Testis (tissue), 5 donors: ENCODE measurements at places on chromosomes 16 and 17. TPM values are rescaled to one million over a fixed set of nuclear protein-coding genes. Genes with fewer than 3 reads are reported as not detected.

GRCh38 chr16:1871974-1872635, at the start of gene MEIOB:
MEIOB (minus strand) TSS chr16:1872164; CDS start chr16:1868175, 3,989 bp downstream.
- peak; percentile 74 for DNase-seq

DNA sequence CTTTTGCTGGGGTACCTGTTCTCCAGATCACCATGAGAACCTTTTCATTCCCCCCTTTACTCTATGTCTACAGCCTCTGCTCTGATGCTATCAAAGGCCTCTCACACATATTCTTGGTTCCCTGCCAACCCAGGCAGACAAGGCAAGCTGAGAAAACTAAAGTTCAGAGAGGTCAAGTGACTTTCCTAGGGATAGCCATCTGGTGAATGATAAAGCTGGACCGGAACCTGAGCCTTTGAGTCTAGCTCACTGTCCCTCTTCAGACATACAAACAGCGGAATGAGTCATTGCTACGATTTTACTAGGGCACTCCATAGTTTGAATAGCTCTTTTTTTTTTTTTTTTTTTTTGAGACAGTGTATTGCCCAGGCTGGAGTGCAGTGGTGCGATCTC, 73.3 kb downstream of the XYLT1 start:
- no peak for DNase-seq

Gene P2RX1
- total RNA-seq: 5.0 TPM

Gene SLC35G6
- total RNA-seq: 3.9 TPM

DNA sequence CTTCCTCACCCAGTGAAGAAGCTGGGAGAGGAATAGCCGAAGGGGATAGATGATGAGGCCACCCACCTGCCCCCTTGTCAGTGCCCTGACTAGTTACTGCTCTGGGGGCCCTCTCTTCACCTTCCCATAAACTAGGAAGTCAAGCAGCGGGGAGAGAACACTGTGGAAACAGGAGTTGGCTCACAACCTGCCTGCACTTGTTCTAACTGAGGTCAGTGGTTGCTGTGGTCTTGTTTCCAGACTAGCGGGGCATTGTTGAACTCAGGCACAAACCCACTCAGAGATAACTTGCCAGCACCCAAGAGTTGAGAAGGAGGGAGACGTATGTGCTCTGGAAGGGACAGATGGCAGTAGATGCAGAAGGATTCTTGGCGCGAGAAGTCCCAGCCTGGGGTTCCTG, 48.6 kb upstream of the DDX52 start:
- DNase-seq: no peak

- no peak for DNase-seq
Observed at GRCh38 chr16:56324406-56324805, 100.9 kb downstream of the AMFR start.

Gene SMIM36
- total RNA-seq: 9.5 TPM

DNA sequence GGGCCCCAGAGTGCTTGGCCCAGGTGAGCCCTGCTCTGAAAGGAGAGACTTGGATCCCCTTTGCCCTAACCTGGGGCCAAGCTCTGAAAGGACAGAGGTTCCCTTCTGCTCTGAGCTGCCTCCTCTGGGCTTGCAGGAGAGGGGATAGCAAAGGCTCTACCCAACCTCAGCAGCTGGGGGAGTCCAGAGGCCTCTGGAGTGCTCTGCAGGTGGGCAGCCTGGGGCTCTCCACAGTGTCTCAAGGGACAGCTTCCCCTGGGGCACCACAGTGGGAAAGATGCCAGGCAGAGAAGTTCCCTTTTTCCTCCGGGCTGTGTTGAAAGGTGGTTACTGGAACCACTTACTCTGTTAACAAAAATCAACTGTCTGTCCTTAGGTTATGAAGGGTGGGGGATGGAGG, 48.2 kb upstream of the MGAT5B start:
- DNase-seq: no peak

DNA sequence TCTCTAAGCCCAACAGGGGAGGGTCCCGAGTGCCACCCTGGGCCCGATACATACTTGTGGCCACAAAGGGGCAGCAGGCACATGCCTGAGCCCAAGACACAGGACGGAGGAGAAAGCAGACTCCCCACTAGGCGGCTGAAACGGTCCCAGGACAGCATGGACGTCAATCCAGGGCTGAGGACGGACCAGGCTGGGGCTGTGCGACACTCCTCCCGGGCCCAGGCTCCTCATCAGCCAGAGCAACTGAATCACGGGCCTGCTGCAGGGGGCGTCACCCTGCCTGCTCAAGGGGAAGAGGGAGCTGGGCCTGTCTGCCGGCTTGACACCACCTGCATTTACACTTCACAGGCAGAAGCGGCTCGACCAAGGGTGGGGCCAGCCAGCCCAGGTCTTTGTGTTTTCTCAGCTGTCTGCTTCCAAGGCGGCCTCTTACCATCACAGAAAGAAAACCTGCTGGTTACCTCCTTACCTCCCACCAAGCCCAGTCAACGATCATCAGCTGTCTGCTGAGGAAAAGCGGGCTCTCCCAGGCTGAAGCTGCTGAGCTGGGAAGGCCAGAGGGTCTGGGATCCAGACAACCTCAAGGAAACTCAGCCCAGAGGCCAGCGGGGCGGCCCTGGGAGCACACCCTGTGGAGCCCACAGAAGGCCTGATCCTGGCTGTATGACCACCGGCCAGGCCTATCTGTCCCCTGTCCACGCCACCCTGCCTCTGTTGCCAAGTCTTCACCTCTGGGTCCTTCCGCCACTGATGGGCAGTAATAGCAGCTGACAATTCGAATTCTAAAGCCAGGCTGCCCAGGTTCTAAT, 26.4 kb downstream of the KIFC3 start:
- no peak for DNase-seq

DNA sequence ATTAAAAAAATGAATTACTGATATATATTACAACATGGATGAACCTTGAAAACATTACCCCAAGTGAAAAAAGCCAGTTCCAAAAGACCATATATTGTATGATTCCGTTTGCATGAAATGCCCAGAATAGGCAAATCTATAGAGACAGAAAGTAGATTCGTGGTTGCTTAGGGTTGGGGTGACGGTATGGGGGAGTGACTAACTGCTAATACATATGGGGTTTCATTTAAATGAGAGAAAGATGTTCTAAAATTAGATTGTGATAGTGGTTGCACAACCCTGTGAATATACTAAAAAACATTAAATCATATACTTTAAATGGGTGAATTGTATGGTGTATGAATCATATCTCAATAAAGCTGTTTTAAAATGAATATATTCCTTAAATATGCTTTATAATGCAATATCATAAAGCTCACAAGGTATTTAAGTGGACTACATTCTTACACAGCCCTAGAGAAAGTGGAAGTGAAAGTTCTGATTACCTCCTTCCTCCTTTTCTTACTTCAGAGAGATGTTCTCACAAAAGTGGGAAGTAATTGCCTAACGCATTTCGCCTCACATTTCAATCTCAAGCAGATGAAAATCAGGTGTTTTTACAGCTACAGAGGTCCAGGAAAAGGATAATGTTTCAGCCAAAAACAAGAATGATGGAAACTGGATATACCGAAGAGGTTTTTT, 142.7 kb upstream of the GNAO1 start:
- no peak for DNase-seq

Gene DNASE1L2
- total RNA-seq: 2.5 TPM

GRCh38 chr17:73733517-73733916, 89.3 kb upstream of the SDK2 start:
- no peak for DNase-seq

Gene KRT24
- 0.12 TPM for total RNA-seq

DNA sequence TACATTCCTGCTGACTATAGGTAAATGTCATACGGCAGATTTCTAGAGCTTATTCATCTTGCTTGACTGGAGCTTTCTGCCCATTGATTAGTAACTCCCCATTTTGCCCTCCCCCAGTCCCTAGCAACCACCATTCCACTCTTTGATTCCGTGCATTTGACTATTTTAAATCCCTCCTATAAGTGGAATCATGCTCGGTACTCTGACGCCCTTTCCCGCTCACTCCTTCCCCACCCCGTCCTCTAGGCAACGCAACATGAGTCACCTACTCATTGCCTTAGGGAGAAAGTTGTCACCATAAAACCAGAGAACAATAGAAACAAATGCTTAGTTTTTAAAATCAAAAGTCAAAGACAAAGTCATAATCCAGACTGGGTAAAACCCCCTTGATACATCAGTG, 45.5 kb upstream of the RBBP6 start:
- DNase-seq: no peak

DNA sequence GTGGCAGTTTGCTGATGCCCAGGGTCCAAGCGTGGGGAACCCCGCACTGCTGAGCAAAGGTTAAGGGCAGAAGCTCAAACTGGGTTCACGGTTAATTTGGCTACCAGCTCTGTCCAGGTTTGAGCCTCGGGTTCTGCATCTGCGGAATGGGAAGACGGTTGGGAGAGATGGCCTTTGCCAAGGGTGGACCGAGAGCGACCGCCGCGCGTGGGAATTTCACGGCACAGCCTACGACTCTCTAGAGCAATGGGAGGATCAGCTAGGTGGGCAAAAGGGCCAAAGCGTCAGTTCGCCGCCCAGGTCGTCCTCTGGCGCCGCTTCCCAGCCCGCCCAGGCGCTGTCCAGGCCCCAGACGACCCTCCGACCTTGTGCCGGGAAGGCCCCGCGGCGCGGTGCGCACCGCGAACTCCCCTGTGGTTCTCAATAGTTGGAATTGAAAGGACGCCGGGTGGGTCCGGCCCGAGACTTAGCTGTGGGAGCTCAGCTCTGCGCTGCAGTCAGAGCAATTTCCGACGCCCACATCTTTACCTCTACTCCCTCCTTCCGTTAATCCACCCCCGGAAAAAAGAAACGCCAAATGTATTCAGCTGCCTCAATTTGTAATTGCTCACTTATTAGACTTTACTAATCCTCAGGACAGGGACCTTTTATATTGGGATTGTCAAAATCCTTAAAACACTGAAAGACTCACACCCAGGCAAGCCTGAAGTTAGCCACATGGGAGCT, 2.5 kb upstream of the HS3ST3B1 start:
- DNase-seq: no peak

DNA sequence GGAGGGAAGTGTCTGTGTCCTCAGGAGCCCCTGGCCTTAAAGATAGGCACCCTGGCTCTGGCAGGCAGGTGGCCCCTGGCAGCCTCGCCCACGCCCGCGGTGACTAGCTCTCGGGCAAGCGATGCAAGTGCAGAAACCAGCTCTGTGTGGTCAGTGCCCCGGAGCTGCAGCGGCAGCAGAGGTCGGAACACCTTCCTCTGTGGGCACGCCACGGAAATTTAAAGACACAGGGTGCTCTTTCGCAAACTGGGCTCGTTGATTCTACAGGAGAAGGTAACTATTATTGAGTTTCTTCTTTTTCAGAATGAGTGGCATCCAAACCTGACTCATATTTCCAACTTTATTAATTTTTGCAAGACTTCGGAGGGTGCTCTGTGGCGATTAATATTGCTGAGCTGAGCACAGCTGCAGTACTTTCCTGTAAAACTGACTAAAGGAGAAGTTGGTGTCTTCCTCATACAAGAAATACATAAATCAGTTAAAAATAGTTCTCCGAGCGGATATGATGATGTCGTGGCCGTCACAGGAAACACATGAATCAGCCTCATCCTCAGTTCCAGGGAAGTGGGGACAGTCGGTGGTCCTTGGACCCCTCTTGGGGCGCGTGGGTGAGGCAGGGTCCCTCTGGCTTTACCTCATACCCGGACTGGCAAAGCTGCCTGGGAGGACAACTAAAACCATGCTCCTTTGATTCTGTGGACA, 120.2 kb downstream of the METRNL start:
- peak; percentile 34 for DNase-seq

DNA sequence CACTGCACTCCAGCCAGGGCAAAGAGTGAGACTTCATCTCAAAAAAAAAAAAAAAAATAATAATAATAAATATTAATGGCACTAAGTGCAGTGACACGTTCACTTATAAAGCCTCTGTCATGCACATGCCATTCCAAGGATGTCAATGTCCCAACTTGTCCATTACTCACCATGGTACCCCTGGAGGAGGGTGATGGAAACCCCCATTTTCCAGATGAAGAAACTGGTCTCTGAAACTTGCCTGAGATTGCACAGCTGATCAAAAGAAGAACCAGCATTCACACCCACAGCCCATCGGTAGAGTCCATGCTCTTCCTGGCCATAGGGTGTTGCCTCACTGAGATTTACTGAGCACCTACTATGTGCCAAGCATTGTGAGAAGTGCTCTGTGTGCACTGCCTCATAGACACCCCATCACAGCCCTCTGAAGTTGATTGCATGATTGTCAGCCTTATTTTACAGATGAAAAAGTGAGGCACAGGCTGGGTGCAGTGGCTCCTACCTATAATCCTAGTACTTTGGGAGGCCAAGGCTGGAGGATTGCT, 123.7 kb downstream of the ABCC1 start:
- no peak for DNase-seq

DNA sequence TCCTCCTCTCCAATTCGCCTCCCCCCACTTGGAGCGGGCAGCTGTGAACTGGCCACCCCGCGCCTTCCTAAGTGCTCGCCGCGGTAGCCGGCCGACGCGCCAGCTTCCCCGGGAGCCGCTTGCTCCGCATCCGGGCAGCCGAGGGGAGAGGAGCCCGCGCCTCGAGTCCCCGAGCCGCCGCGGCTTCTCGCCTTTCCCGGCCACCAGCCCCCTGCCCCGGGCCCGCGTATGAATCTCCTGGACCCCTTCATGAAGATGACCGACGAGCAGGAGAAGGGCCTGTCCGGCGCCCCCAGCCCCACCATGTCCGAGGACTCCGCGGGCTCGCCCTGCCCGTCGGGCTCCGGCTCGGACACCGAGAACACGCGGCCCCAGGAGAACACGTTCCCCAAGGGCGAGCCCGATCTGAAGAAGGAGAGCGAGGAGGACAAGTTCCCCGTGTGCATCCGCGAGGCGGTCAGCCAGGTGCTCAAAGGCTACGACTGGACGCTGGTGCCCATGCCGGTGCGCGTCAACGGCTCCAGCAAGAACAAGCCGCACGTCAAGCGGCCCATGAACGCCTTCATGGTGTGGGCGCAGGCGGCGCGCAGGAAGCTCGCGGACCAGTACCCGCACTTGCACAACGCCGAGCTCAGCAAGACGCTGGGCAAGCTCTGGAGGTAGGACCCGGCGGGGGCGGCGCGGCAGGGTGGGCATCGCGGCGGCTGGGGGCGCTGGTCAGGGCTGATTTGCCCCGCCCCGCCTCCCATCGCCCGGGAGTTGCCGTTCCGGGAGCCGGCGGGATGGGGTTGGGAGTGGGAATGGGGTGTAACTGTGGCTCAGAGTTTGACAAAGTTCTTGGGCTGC, 567 bp downstream of the SOX9 start:
- no peak for DNase-seq

- no peak for DNase-seq
Observed at GRCh38 chr17:81196505-81197408, 26.0 kb downstream of the CEP131 start.

DNA sequence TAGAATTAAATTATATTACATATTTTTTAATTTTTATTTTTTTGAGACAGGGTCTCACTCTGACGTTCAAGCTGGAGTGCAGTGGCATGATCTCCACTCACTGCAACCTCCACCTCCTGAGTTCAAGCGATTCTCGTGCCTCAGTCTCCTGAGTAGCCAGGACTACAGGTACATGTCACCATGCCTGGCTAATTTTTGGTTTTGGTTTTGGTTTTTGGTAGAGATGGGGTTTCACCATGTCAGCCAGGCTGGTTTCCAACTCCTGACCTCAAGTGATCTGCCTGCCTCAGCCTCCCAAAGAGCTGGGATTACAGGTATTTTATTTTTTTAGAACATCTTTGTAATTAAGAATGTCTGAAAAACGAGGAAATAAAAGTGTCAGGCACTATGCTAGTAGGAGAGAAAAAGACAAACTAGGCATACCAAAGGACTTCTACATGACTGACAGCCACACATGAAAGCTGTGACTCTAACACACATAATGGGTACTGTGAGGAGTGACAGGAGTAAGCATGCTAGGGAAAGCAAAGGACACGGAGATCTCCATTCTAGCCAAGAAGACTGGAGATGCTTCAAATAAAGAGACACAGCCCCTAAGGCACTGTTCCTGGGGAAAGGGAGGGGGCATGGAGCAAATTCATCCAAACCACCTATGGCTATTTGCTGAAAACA, 7.3 kb downstream of the GNA13 start:
- no peak for DNase-seq

Gene TEX14
- total RNA-seq: 27.7 TPM
